ENCODE measurements at places on chromosomes 5 and 9. TPM values are rescaled to one million over a fixed set of nuclear protein-coding genes. Genes with fewer than 3 reads are reported as not detected.

- no peak for DNase-seq
Observed at GRCh38 chr5:149664666-149665415, 65.3 kb upstream of the PPARGC1B start.

- no peak for DNase-seq
Observed at GRCh38 chr5:170011751-170012150, 31.5 kb upstream of the INSYN2B start.

GRCh38 chr9:89791754-89792153 lies 186.9 kb downstream of the GADD45G start:
- no peak for DNase-seq

- DNase-seq: no peak
Observed at GRCh38 chr9:113154471-113154870, 3.7 kb downstream of the SLC31A2 start.

DNA sequence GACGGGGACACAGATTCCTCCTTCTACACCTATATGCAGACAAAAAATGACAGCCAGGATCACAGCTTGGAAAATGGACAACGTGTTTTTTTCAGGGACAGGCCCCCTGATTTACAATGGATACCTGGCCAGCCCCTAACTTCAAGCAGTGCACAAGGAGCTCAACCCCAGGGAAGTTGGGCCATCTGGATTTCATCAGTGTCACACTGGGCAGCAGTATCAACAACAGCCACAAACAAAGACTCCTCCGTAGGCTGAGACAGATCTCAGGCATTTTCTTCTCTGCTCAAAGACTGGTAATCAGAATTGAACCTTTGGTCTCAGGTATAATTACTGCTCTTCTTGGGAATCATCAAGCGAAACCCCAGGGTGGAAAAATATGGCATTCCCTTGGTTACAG lies 374.0 kb downstream of the ZNF608 start:
- DNase-seq: no peak

GRCh38 chr5:73969195-73970036 lies 343.4 kb downstream of the ARHGEF28 start:
- DNase-seq: no peak

DNA sequence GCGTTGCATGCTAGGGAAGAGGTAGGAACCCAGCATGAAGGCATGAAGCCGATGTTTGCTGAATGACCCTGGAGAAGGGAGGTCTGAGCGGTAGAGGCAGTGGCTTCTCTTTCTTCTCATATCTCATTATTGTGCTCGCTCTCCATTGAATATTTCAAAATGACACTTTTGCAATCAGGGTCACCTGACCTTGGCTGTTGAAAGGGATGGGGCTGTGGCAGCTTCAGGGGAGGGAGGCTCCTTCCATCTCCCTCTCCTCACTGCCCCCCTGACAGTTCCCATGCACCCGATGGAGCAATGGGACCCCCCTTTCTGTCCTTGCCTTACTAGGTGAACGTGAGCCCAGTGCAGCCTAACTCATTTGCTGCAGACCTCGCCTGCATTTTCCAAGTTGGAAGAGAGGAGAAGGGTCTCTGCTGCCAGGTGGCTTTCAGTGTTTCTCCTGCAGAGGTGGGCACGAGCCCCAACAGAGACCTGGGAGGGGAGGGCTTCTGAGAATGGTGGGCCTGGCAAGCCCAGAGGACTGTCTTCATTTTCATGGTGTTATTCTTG lies 17.9 kb downstream of the STC2 start:
- no peak for DNase-seq

GRCh38 chr5:132020568-132021339 lies 9.3 kb upstream of the ACSL6 start:
- DNase-seq: no peak

- no peak for DNase-seq
Observed at GRCh38 chr5:756171-756570, 28.4 kb downstream of the ZDHHC11B start.

GRCh38 chr9:18394847-18395351 lies 79.1 kb upstream of the ADAMTSL1 start:
- DNase-seq: no peak

DNA sequence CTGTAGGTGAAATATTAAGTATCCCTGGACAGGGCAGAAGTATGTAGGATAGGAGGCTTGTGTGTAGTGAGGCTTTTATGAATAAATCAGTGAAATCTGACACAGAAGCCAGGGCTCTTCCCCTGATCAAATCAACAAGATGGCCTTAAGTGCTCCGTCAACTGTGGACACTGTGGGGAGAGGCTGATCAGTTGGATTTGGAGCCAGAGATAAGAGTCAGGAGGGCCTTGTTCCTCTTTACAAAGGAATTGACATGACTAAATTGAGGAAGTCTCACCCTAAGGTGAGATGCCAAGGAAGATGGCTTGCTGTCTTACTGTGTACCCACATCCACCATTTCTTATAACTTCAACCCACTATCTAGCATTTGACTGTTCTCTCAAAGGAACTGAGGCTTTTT lies 91.6 kb upstream of the PRRC1 start:
- no peak for DNase-seq

- peak; percentile 35 for DNase-seq
Observed at GRCh38 chr5:1111241-1111726, 579 bp downstream of the SLC12A7 start.

- no peak for DNase-seq
Observed at GRCh38 chr5:82694711-82695285, 382.4 kb downstream of the TMEM167A start.

- DNase-seq: no peak
Observed at GRCh38 chr5:98750693-98751092, 22.8 kb upstream of the RGMB start.

DNA sequence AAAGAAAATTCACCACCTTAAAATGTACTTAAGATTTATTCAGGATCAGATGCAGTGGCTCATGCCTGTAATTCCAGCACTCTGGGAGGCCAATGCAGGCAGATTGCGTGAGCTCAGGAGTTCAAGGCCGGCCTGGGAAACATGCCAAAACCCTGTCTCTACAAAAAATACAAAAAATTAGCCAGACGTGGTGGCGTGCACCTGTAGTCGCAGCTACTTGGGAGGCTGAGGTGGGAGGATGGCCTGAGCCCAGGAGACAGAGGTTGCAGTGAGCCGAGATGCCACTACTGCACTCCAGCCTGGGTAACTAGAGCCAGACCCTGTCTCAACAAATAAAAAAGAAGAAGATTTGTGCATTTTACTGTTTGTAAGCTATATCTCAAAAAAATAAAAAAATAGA lies 34.7 kb upstream of the GFPT2 start:
- no peak for DNase-seq

- no peak for DNase-seq
Observed at GRCh38 chr5:125232779-125233230, 486.4 kb upstream of the ZNF608 start.

- no peak for DNase-seq
Observed at GRCh38 chr5:71988808-71989207, 118.5 kb upstream of the MAP1B start.

DNA sequence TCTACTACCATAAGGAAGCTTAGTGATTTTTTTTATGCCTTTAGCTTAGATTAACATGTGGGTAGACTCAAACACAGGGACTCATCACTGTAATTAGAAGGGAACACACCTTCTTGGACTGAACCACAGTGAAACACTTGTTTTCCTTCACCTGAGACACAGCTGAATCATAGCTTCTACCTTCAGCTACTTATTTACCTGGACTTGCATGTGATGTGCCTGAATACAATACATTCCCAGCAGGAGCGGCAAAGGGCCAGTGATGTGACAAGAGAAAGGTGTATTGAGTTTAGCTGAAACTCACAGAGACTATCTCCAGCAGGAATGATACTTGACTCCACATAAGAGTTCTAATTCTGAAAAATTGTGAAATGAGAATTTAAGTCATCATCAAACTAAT lies 37.8 kb downstream of the GRAMD2B start:
- no peak for DNase-seq

GRCh38 chr9:20693068-20693467 lies 9.0 kb downstream of the FOCAD start:
- DNase-seq: no peak

DNA sequence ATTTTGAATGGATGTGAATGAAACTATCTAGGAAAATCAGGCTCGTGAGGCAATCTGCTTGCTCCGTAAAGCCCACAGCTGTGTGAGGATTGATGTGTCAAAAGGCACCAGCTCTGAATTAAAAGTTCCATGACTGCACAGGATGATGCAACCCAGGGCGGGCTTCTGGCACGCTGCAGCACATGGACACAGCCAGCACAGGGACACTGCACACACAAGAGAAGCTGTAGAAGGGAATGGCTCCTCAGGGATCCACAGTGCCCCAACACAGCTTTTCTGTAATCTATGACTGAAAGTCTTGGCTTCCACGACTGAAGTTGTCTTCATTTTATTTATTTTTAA lies 151.0 kb downstream of the GCNT1 start:
- DNase-seq: no peak

GRCh38 chr5:102902135-102902448 lies 147.0 kb downstream of the PAM start:
- no peak for DNase-seq

GRCh38 chr5:36691696-36692371 lies 85.4 kb downstream of the SLC1A3 start:
- DNase-seq: no peak

DNA sequence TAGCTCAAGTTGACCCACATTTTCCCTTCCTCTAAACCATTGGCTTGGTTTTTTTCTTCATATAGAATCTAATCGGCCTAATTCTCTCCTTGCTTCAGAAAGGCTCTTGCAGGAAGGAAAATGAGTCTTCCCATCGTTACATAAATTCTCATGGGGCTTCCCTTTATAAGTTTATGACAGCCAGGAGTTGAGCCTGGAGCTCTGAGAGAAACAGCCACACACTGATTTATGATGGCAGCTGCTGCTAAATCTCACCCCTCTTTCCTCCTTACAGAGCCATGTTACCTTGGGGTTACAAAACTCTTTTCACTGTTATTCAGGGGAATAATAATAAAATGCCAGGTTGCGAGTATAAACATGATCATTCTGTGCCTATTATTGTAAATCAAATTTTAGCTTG lies 5.2 kb upstream of the RNF14 start:
- no peak for DNase-seq

- DNase-seq: no peak
Observed at GRCh38 chr5:8919096-8919495, 626.8 kb downstream of the SEMA5A start.

DNA sequence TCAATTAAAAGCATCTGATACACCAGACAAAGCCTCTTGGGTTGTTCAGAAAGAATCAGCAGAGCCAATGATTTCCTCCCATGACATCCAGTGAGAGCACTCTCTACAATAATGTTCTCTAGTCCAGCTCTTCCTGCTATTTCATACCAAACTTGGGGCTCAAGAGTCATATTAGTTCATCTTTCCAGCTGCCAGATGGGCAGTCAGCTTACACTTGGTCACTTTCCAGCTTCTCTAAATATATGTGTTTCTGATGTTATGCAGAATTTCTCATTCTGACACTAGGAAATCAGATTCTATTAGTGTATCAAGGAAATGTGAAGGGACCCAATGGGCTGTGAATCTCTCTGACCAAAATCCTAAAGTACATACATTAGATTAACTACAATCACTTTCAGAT lies 148.9 kb downstream of the ENC1 start:
- DNase-seq: no peak

DNA sequence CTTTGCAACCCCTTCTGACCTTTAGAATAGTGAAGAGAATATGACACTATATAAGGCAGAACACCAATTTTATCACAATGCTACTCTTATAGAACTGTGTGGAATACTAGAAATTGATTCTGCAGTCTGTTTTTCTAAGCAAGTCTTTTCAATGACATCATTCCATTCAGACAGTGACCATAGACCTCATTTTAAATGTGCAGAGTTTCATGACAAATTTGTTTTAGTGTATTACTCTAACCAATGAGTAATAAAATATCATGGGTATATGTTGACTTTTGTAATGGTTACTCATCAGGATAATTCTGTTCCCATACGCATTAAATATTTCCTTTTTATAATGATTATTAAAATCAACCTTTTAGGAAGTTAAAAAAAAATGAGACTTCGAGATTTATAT lies 219.9 kb downstream of the COX7C start:
- no peak for DNase-seq

DNA sequence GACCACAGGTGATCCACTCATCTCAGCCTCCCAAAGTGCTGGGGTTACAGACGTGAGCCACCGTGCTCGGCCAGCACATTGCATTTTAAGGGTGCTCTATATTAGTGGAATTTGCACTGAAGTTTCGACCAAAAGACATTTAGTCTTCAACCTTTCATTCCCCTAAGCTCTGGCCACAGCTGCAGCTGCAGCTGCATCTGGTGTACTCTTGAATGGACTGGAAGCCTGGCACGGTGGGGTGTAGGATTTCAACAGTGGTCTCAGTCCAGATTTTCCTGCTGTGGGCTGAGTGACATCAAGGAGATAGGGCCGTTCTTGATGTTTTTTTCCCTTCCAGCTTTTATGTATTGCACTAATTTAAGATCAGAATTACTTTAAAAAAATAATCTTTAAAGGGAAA lies 255.2 kb downstream of the PDZD2 start:
- no peak for DNase-seq

GRCh38 chr9:127216888-127217217 lies 47.7 kb upstream of the GARNL3 start:
- no peak for DNase-seq

DNA sequence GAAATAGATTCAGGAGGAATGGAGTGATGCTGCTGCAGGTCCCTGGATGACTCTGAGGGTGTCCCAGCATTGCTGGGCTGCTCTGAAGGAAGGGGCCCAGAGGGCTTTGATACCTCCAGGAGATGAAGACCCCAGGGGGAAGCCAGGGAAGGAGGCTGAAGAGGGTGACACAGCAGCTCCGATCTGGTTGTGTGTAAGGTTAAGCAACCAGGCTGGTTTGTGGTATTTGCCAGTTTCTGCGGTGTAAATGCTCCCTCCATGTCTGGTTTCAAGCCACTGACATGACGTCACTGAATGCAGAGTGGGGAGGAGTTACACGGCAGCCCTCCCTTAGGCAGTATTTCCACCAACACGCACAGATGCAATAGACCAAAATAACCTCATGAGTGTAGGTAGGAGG lies 40.0 kb upstream of the ORM1 start:
- DNase-seq: peak; percentile 51

The SLC36A2 gene
- total RNA-seq: not detected

The CDKN2A gene
- 32.9 TPM for total RNA-seq

The SAPCD2 gene
- 57.0 TPM for total RNA-seq

The GABRA6 gene
- total RNA-seq: not detected

The SLC25A46 gene
- 47.3 TPM for total RNA-seq

The PCDHA8 gene
- total RNA-seq: not detected

The PCDHB2 gene
- total RNA-seq: not detected

The OR1Q1 gene
- not detected for total RNA-seq

The SPINK6 gene
- not detected for total RNA-seq

The TAF11L5 gene
- total RNA-seq: not detected

The DELE1 gene
- 65.7 TPM for total RNA-seq

The PCDHB14 gene
- total RNA-seq: not detected

The GABRA1 gene
- not detected for total RNA-seq

Data from activated CD8-positive, alpha-beta T cell treated with anti-CD3 and anti-CD28 coated beads, Interleukin-2, amount 10 ng/mL, durations not matched to agents 7 days and 5 days (primary cell).